Activated CD4-positive, alpha-beta T cell treated with anti-CD3 and anti-CD28 coated beads, Interleukin-2, amount 10 ng/mL, durations not matched to agents 24 days and 14 days (primary cell): ENCODE measurements at places on chromosomes 6 and 20. TPM values are rescaled to one million over a fixed set of nuclear protein-coding genes. Genes with fewer than 3 reads are reported as not detected.

- H3K27me3 ChIP-seq, result no peaks in the 10 kb centered on the region
- no peak for DNase-seq
- no peak overlapping the region for H3K4me3 ChIP-seq
- H3K36me3 ChIP-seq, result peaks cover 4% of the 10 kb centered on the region
- H3K27ac ChIP-seq, result no peak overlapping the region
These were observed 261.3 kb downstream of the TMEM242 start for GRCh38 chr6:157061770-157062594.

DNA sequence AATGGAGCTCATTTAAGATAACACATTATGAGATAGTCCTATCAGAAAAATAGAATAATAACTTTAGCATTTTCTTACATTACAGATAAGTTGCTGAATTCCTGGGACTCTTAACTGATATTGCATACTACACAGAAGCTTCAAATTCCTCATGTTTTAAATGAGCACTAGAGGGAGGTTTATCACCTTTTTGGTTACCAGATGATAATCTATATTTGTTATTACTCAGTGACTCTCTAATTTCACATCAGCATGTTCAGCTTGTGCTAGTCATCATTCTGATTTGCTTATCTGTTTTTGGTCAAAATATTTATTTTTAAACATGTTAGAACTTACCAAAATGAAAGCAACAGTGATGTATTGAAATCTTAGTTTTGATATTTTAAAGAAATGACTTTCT lies 20.5 kb upstream of the GJA10 start:
- no peak overlapping the region for H3K27ac ChIP-seq
- no peak for DNase-seq
- H3K36me3 ChIP-seq, result peaks cover 34% of the 10 kb centered on the region
- H3K4me3 ChIP-seq, result no peak overlapping the region
- H3K27me3 ChIP-seq, result no peaks in the 10 kb centered on the region
- H3K4me1 ChIP-seq, result peaks cover 2% of the 10 kb centered on the region

DNA sequence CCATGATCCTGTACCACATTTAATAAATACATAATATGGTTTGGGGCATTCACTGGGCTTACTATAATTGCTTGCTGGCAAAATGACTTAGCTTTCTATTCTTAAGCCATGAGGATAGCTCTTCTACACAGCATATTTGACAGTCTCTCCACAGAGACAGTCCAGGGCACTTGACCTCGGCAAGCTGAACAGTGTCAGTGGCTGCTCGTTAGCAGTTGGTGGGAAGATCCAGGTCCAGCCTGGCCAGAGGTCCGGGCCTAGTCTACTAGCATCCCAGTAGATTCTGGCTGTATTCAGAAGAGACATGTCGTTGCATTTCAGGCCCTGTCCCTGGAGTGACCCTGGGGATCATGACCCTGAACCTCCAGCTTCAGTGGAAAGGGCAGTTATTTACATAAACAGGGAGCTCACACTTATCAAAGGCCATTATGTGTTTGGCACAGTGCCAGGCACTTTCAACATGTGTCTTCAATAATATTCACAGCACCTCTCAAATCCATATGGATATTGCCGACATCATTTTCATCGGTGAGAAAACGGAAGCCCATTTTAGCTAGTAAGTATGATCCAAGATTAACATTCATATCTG lies 139.0 kb downstream of the IMPG1 start:
- H3K27me3 ChIP-seq, result peaks cover 17% of the 10 kb centered on the region
- no peak overlapping the region for H3K4me3 ChIP-seq
- no peaks in the 10 kb centered on the region for H3K36me3 ChIP-seq
- peaks cover 4% of the 10 kb centered on the region for H3K4me1 ChIP-seq
- no peak for DNase-seq

DNA sequence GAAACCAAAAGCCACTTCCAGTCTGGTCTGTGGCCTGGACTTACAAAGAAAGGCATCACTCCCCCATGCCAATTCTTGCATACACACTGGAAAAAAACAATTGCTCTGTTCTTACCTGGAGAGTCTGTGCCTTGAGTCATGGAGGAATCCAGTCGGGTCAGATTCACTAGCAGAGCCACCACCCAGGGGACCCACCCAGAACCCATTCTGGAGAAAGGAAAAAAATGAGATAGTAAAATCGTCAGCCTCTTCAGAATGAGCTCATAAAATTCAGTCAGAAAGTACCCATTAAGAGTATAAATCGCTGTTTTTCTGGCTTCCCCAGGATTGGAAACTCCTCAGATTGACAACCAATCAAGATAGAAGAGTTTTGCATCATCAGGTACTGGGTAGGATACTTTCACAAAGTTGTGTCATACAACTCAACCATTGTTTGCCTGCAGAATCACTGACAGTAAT lies at the start of gene HLA-DOB:
Gene HLA-DOB (minus strand): TSS at position 257 of the 459 bp plus-strand sequence. CDS start 51 bp downstream, at position 206.
- no peak within 1 kb of the TSS for H3K27ac ChIP-seq
- no peak within 1 kb of the TSS for H3K4me3 ChIP-seq
- peaks cover 10% of the 10 kb centered on the region for H3K4me1 ChIP-seq
- peaks cover 9% of the 10 kb centered on the region for H3K36me3 ChIP-seq

GRCh38 chr6:617456-618100 lies 39.3 kb downstream of the HUS1B start:
- H3K4me3 ChIP-seq, result no peak overlapping the region
- H3K4me1 ChIP-seq, result peaks cover 5% of the 10 kb centered on the region
- peaks cover 27% of the 10 kb centered on the region for H3K36me3 ChIP-seq
- H3K27me3 ChIP-seq, result no peaks in the 10 kb centered on the region

GRCh38 chr6:126268092-126268491 lies 71.8 kb upstream of the CENPW start:
- H3K4me1 ChIP-seq, result no peaks in the 10 kb centered on the region
- H3K27ac ChIP-seq, result no peak overlapping the region
- no peaks in the 10 kb centered on the region for H3K36me3 ChIP-seq
- H3K27me3 ChIP-seq, result no peaks in the 10 kb centered on the region
- H3K4me3 ChIP-seq, result no peak overlapping the region
- no peak for DNase-seq

GRCh38 chr6:105952772-105953690 lies 133.1 kb upstream of the PRDM1 start:
- H3K4me3 ChIP-seq, result no peak overlapping the region
- H3K36me3 ChIP-seq, result peaks cover 1% of the 10 kb centered on the region
- peaks cover 5% of the 10 kb centered on the region for H3K4me1 ChIP-seq
- peak; percentile 22 for DNase-seq

DNA sequence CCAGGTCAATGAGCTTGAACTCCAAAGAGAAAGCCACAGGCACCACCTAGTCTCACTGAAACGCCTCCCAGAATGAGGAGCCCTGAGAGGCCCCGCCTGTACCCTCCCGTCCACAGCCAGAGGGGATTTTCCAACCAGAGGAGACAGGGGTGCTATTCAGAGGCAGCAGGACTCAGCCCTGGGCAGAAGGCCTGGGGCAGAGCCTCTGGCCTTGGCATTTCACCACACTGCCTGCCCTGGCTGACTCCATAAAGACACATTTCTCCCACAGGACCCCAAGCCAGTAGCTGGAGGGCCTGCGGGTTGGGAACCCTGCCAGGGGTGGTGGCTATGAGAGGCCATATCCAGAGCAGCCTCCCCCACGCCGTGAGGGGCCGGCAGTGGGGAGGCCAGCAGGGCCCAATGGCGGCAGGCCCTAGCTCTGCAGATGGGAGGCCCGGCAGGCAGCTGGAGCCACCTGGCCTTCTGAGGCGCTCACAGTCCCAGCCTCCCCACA lies 159.3 kb downstream of the PREX1 start:
- H3K4me1 ChIP-seq, result peaks cover 6% of the 10 kb centered on the region
- H3K27ac ChIP-seq, result no peak overlapping the region
- DNase-seq, result no peak
- H3K36me3 ChIP-seq, result peaks cover 40% of the 10 kb centered on the region
- H3K27me3 ChIP-seq, result no peaks in the 10 kb centered on the region

DNA sequence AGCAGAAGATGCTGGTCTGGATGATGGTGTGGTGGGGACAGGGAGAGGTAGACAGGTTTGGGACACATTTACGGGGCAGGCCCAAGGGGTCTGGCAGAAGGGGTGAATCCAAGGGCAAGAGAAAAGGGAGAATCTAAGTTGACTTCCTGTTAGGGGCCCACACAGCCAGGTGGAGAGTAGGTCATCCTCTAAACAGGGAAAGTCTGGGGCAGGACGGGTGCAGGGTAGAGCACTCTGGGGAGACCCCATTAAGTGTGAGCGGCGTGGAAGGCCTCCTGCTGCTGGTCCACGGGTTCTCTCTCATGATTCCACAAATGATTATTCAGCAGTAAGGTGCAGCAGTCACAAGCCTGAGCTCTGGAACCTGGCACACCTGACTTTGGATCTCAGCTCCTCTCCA lies 2.7 kb downstream of the SRXN1 start:
- peaks cover 8% of the 10 kb centered on the region for H3K27me3 ChIP-seq
- no peak overlapping the region for H3K4me3 ChIP-seq
- DNase-seq, result no peak
- H3K27ac ChIP-seq, result peak overlapping the region; percentile 54
- H3K36me3 ChIP-seq, result peaks cover 42% of the 10 kb centered on the region

- DNase-seq, result peak; percentile 70
- peak overlapping the region; percentile 93 for H3K27ac ChIP-seq
- H3K36me3 ChIP-seq, result peaks cover 4% of the 10 kb centered on the region
These were observed 2.2 kb upstream of the STXBP5 start for GRCh38 chr6:147201885-147202515.

- H3K4me3 ChIP-seq, result peak overlapping the region; percentile 83
- DNase-seq, result no peak
- H3K4me1 ChIP-seq, result peaks cover 55% of the 10 kb centered on the region
- H3K27ac ChIP-seq, result peak overlapping the region; percentile 83
- peaks cover 2% of the 10 kb centered on the region for H3K36me3 ChIP-seq
These were observed 1.6 kb downstream of the CLIC5 start for GRCh38 chr6:46014046-46014445.

- H3K4me1 ChIP-seq, result peaks cover 21% of the 10 kb centered on the region
- peak overlapping the region; percentile 69 for H3K4me3 ChIP-seq
- H3K36me3 ChIP-seq, result peaks cover 12% of the 10 kb centered on the region
These were observed 51.1 kb downstream of the MYLIP start for GRCh38 chr6:16179970-16180431.

GRCh38 chr6:41713650-41714291 lies 21.6 kb downstream of the TFEB start:
- no peaks in the 10 kb centered on the region for H3K27me3 ChIP-seq
- no peaks in the 10 kb centered on the region for H3K36me3 ChIP-seq
- no peak overlapping the region for H3K4me3 ChIP-seq
- H3K27ac ChIP-seq, result no peak overlapping the region
- peaks cover 13% of the 10 kb centered on the region for H3K4me1 ChIP-seq
- DNase-seq, result no peak

DNA sequence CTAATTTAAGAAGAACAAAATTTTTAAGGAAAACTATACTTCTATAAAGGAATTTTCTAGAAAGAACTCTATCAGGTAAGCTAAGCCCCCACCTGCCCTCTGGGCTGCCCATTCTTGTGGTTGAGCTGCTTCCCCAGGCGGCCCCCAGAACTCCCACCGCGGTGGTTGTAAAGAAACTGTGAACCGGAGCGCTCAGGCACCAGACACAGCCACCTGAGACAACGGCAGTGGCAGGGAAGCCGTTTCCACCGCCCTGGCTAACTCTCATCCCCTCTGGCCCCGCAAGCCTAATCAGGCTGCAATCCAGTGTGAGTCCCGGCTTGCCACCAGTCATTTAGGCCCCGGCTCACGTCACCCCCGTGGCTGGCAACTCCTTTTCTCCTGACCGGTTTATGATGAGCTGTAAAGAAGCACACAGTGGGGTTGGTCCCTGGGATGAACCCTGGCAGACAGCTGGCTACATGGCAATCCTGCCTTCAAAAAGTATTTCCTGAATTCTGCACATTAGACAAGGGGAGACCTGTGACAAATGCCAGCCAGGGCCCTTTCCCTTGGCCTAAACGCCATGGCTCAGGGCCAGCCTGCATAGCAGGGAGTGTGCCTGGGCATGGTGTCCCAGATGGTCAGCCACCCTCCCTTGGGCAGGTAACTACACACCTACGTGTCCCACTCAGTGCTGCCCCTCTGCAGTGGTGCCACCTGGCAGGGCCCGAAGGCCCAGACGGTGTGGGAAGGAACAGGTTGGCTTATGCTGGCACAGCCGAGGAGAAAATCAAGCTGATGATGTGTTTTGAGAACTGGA lies 63.8 kb upstream of the GPR31 start:
- H3K36me3 ChIP-seq, result no peaks in the 10 kb centered on the region
- H3K4me1 ChIP-seq, result no peaks in the 10 kb centered on the region
- no peak for DNase-seq
- no peak overlapping the region for H3K27ac ChIP-seq
- peaks cover 18% of the 10 kb centered on the region for H3K27me3 ChIP-seq

GRCh38 chr20:32436142-32436861 lies 78.2 kb downstream of the ASXL1 start:
- no peak for DNase-seq
- H3K4me3 ChIP-seq, result no peak overlapping the region
- H3K4me1 ChIP-seq, result peaks cover 12% of the 10 kb centered on the region
- peak overlapping the region; percentile 8 for H3K27ac ChIP-seq

GRCh38 chr6:163377561-163377960 lies 37.0 kb upstream of the QKI start:
- H3K36me3 ChIP-seq, result no peaks in the 10 kb centered on the region
- no peak overlapping the region for H3K4me3 ChIP-seq
- no peak for DNase-seq
- no peaks in the 10 kb centered on the region for H3K4me1 ChIP-seq
- H3K27ac ChIP-seq, result no peak overlapping the region

GRCh38 chr20:58841539-58842264 lies 9.0 kb downstream of the GNAS-AS1 start:
- H3K27me3 ChIP-seq, result peaks cover 73% of the 10 kb centered on the region
- H3K27ac ChIP-seq, result no peak overlapping the region
- no peak for DNase-seq

DNA sequence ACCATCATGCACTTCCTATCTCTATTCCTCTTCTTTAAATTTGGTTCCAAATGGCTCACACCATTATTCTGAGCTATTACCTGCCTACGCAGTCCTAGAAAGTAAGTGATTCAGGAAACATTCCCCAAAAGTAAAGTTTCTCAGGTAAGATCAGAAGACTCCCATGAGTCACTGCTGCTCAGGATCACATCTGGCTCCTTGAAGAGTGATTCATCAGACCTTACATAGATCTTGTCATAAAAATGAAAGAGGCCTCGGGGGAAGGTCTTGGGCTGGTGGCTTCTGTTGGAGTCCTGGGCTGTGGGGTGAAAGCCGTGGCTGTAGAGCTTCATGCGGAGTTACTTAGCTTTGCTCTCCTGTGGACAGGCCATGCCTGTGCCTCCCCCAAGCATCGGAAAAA lies 35.9 kb downstream of the PLG start:
- no peaks in the 10 kb centered on the region for H3K27me3 ChIP-seq
- H3K4me1 ChIP-seq, result no peaks in the 10 kb centered on the region
- no peak overlapping the region for H3K27ac ChIP-seq

Gene HLA-DOB
- 2.8 and 4.2 TPM in 2 replicates for total RNA-seq

Gene TRIM40
- total RNA-seq, result not detected in 2 replicates

Gene ESF1
- 32.8 and 34.5 TPM in 2 replicates for total RNA-seq

Gene MATN4
- 1.2 and 1.5 TPM in 2 replicates for total RNA-seq

Gene TNXB
- total RNA-seq, result 3.3 and 4.6 TPM in 2 replicates

Gene MEI4
- total RNA-seq, result not detected in 2 replicates

Gene CDKN1A
- total RNA-seq, result 77.8 and 82.7 TPM in 2 replicates

Gene MRPL2
- total RNA-seq, result 83.8 and 103 TPM in 2 replicates

Gene MSH5
- total RNA-seq, result 87.8 and 99.6 TPM in 2 replicates

Gene OR2J3
- total RNA-seq, result not detected in 2 replicates

Gene IRF4
- 831 and 846 TPM in 2 replicates for total RNA-seq

Gene LYRM4
- total RNA-seq, result 49.4 and 50.3 TPM in 2 replicates

Gene FOXF2
- total RNA-seq, result not detected in 2 replicates

Gene NAPB
- total RNA-seq, result 13.6 and 14.2 TPM in 2 replicates

Gene SLC22A2
- not detected in 2 replicates for total RNA-seq

Gene SRSF12
- 0.05 TPM in 1 of 2 replicates, not detected in the other for total RNA-seq
